Femur (tissue), 1 donor: ENCODE measurements at places on chromosomes 6 and 20.
A peak's percentile ranks its signal among the peaks of the same experiment; 100 is the strongest.

GRCh38 chr20:44117296-44118184 lies 69.4 kb downstream of the JPH2 start:
- no peak for DNase-seq

- peak; percentile 45 for DNase-seq
Measured at GRCh38 chr20:11544029-11544678, 373.5 kb upstream of the BTBD3 start.

DNA sequence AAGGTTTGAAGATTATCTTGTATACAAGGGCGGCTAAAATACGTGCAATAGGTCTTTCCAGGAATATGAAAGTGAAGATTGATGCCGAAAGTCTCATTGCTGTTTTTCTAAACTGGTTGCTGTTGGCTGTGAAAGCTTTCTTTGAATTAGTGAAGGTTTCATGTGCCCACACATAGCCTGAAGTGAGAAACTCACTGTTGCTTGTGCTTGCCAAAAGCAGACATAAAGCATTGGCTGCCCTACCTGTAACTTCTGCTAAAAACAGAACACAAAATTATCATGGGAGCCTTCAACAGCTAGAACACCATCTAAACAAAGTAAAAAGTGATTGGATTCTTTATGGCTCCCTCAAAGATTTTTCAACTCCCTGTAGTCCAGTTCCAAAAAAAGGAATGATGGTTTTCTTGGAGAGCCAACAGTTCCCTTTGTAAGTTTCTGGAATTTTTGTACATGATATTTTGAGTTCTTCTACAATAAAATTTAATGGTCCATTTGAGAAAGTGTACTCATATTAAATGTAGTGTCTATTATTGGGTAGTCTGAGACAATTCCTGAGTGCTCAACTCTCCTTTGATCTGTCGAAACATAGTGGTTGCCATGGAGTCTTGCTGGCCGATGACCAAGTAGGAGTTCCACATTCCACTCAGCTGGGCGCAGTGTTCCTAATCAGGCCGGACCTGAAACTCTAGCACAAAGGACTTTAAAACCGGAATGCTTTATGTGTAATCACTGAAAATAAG lies 68.5 kb downstream of the PLEKHG1 start:
- peak; percentile 94 for DNase-seq

GRCh38 chr20:41352106-41352505 lies 11.5 kb downstream of the LPIN3 start:
- DNase-seq, result no peak

- DNase-seq, result no peak
Measured at GRCh38 chr6:35220711-35221110, 7.0 kb downstream of the SCUBE3 start.

DNA sequence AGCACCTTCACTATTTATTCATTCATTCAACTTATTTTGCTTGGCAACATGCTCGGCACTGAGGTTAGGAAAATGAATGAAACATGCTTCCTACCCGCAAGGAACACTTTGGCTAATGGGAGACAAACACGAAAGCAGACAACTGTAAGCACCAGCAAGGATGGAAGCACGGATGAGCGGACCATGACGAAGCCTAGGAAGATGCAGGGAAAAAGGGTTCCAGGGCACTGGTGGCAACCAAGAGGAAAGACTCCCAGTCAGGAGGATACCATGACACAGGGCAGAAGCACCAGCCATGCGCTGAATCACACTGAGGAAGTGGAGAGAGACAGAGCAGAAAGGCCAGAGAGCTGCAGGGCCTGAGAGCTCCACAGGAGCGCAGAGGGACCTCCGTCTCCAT lies 9.8 kb downstream of the PDE10A start:
- DNase-seq, result no peak

DNA sequence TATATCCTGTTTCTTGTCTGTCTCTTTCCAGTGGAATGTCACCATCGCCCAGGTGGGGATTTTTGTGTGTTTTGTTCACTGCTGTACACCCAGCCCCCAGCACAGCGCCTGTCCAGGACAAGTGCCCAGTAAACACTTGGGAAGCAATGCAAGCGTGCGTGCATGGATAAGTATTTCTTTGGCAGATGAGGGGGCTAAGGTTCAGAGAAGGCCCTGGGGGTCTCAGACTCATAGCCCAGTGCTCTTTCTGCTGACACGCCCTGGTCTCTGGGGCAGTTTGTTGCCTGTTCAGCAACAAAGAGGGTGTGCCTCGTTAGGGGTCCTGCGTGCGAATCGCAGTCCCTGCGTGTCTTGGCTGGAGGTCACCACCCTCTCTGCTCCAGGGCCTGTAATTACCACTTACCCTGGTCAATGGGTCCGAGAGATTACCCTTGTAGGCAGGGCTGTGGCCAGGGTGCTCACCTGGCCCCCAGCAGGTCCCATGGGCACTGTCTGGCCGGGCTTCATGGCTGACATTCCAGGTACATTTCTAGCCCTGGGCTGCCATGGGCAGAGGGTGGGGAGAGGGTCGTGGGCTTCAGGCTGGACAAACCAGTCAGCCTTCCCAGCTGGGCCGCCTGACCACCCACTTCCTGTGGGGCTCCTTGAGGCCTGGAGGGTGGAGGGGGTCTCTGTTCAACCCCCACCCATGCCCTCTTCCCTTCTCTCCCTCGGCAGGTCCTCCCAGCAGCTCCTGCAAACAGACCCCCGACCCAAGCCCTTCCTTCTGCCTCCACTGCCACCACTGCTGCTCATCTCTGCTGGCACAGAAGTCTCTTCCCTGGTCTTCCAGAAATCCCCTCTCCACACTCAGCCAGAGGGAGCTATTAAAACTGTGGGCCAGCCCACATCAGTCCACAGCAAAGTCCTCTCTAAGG lies 87.1 kb downstream of the CEBPB start:
- DNase-seq, result no peak

DNA sequence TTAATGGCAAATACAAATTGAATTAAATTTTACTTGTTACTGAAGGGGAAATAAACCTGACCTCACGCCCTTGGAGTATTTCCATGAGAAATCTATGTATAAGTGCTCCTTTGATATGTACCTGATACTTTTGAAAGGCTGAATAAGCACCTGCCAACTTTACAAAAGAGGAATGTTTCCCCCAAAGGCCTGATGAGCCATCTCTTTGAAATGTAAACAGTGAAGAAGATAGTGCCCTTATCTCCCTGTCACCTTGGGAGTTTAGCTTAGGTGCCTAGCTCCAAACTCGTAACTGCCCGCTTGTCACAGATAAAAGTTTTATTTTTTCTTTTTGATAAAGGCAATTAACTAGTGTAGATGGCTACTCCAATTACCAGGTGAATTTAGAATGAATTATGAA lies 1.1 kb upstream of the ZNF343 start:
- DNase-seq, result no peak

GRCh38 chr6:105952772-105953690 lies 133.1 kb upstream of the PRDM1 start:
- no peak for DNase-seq

DNA sequence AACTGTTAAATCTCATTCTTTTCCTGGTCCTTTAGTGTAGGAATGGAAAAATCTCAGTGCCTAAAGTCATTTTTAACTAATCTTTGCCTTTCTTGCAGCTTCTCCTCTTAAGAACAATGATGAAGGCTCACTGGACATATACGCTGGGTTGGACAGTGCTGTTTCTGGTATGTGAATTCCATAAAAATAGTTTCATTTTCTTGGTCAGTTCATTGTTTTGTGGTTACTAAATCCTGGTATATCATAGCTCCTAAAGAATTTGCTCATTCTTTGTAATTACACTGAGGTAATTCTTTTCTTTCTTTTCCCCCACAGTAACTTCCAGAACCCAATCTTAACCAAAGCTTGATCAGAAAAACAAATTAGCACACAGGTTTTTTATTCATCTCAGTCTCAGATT lies 23.4 kb downstream of the CASP8AP2 start:
- DNase-seq, result no peak

DNA sequence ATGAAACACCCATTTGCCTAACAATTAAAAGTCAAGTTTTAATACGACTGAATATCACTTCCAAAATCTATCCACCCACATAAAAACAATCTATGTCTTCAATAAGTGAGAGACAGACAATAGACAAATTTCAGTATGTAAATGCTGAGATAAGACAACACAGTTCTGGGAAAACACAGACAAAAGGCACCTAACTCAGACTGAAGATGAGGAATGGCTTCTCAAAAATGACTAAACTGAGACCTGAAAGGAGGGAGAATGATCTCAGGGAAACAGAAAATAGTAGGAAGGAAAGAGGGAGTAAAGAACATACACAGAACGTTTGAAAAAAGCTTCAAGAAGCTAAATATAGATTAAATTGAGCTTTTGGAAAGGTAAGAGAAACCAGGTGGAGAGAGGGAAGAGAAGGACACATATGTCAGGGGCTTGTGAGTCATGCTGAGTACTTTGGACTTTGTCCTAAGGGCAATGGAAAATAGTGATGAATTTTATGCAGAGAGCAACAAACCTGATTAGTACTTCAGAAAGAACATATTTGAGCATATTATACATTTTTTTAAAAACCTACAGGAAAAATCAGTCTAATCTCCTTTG lies 16.1 kb downstream of the LMBRD1 start:
- no peak for DNase-seq

GRCh38 chr6:74249658-74250057 lies 553.7 kb downstream of the CD109 start:
- no peak for DNase-seq

- DNase-seq, result no peak
Measured at GRCh38 chr6:105210932-105211531, 31.2 kb upstream of the POPDC3 start.

GRCh38 chr6:47044397-47044796 lies 2.3 kb upstream of the ADGRF1 start:
- DNase-seq, result no peak

GRCh38 chr6:74764486-74764885 lies 441.4 kb downstream of the COL12A1 start:
- DNase-seq, result no peak

DNA sequence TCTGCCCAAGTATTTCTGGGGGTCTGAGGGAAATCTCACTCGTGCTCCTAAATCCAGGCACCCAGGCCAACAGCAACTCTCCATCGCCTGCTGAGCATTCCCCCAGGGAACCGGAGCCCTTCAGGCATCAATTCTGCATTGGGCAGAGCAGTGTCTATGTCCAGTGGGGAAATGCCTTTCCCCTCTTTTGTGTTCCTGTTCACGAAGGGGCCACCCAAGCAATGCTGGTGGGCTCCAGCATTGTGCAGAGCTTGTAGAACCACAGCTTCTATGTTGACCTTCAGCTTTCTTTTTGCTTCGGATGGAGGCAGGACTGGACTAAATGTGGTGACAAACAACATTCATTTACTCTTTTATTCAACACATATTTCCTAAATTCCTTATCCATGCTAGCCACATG lies 27.2 kb upstream of the DDR1 start:
- DNase-seq, result no peak

DNA sequence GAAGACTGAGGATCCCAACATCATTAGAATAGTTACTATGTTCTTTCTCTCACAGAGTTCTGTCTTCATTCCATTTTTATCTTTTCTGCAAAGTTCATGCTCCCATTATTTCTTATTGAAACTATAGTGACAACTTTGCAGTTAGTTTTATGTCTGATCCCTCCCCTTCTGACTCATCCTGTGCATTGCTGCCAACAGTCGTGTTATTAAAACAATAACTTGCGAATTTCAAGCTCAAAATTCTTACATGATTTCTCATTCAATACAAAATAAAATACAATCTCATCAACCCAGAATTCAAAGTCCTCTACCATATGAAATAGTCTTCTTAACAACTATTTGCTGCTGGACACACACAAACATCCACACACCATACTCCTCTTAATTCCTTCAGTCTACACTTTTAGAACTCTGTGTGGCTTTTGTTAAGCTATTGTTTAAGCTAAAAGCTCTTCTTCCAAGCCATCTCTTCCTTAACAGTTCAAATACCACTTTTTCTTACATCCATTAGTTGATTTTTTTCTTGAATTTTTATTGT lies 261.4 kb upstream of the IRAK1BP1 start:
- DNase-seq, result peak; percentile 27

DNA sequence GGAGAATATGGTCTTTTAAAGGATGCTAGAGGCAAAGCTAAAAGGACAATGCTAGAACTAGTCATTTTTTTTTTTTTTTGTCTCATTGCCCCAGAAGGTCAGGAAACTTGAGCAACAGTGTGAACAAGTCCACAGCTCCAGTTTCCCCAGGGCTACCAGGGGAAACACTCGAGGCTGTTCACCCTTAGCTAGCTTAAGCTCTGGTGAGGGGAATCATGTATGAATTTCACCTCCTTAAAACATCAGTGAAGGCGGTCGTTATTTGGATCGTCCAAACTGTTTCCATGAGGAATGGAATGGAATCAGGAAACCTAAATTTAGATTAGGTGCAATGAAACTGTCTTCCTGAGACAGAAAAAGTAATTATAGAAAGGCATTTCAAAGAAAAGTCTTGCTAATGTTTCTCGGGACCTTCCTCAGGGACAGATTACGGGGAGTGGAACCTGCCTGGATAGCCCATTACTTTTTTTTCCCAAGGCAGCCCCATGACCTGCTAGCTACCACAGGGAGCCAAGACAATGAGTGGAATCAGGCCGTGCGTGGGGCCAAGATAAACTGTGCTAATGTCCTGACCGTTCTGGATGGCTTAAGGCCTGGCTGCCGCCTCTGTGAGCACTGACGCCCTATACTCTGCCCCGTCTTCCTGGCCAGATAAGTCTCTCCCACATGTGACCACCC lies 164.8 kb upstream of the SGK1 start:
- DNase-seq, result peak; percentile 28

GRCh38 chr6:30075790-30076732 lies 492 bp upstream of the RNF39 start:
- DNase-seq, result peak; percentile 25

DNA sequence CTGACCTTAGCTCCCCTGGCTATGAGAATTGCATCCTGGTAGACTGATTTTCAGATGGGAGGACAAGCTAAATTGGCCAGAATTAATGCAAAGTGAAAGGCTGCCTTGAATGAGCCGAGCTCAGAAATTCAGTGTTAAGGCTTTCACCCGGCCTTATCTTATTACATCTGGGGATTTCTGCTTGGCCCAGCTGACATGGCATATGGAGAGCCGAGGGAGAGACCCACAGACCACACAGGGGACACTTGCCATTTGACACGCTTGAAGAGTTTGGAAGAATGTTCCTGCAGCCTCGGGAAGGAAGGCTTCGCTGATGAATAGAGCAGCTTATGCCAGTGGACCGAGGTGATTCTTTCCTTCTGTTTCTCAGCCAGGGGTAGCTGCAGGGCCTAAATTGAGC lies 9.0 kb downstream of the MOCS3 start:
- no peak for DNase-seq

DNA sequence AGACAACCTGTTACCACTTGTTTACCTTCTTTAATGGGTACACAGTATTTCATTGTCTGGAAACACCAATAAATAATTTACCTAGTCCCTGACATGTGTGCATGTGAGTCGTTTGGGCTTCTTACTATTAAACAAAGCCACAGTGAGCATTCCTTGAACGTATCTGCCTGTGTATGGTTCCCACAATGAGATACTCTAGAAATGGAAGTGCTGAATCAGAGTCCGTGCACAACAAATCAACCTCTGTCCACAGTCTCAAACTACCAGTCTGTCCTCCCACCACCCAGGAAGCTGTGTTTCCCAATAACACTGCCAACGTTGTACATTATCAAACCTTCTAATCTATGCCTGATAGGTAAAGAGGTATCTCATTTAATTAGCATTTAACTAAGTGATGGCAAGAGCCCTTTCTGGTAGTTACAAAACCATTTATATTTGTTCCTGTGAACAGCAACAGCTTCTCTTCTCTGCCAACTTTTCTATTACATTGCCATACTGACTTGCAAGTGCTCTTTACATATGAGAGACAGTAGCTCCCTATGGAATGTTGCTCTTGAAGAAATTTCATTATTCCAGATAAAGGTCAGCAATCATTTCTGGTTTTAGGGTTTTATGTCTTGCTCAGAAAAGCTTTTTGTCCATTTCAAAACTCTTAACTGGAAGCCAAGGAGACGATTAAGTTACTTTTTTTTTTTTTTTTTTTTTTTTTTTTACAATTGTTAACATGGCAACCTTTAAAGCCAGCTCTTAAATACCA lies 14.7 kb downstream of the JAG1 start:
- DNase-seq, result no peak
